Posterior cingulate gyrus (tissue), 11 donors: ENCODE measurements at places on chromosomes 12 and 14.

DNA sequence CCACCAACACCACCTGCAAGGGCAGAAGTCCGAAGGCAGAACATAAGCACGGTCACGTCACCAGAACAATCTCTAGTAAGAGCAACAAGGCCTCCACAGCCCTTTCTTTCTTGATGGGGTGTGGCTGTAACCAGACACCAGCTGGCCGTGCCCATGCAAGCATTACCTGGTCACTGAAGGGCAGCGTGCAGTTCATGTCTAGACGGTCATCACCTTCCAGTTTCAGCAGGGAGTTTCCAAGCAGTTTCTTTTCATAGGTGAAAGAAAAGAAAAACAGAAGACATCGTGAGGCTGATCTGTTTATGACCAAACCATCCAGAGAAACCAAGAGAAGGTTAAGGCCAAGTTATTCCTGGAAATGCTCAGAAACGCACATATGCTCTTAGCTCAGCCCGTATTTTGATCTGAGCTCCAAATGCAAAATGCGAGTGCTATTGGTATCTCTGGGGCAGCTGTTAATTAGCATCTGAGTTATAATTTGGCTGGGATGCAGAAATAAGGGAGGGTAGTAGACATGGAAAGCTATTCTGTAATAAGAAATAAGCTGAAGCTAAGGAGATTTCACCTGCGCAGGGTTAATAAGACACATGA is 42.5 kb downstream of the PRKAB1 start:
- DNase-seq, result no peak

DNA sequence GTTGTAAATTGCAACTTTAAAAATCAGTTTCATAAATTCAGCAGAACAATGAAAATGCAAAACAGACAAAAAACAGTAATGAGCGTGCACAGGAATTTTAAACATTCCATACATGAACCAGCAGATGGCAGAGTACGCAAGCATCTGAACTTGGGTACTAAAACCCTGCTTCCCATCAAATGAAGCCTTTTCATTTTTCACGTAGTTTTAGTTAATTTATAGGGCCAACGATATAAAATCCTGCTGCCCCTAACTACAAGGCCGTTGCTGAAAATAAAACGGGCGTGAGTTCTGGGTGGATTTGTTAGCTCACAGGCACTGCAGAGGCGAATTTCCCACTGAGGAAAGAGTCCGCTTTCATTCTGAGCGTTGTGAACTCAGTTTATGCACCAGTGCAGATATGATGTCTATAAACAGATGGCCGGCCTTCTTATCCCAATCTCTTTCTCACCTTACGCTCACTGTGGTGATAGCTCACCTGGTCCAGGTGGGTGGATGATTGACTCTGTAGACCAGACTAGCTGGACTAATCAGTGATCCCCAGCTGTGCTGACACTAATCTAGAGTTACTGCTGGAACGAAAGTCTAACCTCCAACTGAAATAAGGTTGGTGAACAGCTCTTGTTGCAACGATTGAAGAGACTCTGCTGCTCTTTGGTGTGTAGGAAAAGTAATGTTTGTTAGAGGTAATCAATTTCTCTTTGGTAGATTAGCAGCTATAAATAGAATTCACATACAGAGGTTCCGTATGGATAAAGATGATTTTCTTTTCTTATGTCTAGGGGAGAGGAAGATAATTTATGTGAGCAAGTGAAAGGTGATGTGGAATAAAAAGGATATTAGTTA is 89.2 kb downstream of the PDZRN4 start:
- DNase-seq, result peak; percentile 21

DNA sequence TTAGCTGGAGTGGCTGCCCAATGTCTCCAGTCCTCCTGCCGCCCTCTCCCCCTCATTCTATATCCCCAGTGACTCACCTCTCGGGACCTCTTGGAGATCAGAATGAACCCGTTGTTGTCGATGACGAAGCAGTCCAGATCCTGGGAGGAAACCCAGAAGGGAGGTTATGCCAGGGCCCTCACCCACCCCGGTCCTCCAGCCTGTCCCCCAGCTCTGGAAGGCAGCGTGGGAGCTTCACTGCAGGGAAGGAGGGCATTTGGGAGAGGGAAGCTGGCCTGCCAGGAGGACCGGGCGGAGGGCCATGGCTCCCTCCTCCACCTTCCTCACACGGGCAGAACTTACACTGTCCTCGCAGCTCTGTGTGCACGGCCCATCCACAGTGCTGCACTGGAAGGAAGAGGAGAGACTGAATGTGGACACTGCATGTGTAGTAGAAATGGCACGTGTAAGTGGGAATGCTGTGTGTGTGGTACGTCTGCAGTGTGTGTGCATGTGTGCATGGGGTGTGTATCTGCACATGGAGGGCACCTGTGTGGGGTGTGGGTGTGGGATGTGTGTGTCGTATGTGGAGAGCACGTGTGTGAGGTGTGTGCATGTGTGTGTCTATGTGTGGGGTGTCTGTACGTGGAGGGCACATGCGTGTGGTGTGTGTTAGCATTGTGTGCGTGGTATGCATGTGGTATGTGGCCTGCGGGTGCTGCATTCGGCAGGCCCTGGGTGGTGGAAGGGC is 10.0 kb upstream of the LRTM2 start:
- DNase-seq, result no peak

GRCh38 chr14:82075566-82075965 is 541.9 kb upstream of the SEL1L start:
- no peak for DNase-seq

- no peak for DNase-seq
These were observed 185.8 kb downstream of the STXBP6 start for GRCh38 chr14:24863968-24864684.

GRCh38 chr14:103597623-103598377 is 31.2 kb upstream of the KLC1 start:
- no peak for DNase-seq

DNA sequence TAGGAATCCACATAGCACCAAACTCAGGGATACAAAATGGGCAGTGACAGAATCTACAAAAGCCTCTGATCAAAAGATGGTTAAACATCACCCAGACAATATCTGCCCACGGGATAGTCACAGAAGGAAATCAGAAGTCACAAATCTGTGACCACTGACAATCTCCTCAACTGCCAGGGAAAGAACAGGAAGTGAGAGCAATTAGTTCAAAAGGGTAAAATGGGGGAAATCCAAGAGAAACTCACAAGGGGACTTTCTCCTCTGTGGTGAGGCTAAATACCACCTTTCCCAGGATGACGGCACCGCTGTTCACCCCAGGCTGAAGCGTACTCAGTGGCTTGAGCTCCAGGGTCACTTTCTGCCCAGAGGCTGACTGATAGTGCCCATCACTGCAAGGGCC is 10.7 kb downstream of the TTC5 start:
- no peak for DNase-seq

GRCh38 chr14:88599761-88600439 is 37.1 kb downstream of the ZC3H14 start:
- no peak for DNase-seq

DNA sequence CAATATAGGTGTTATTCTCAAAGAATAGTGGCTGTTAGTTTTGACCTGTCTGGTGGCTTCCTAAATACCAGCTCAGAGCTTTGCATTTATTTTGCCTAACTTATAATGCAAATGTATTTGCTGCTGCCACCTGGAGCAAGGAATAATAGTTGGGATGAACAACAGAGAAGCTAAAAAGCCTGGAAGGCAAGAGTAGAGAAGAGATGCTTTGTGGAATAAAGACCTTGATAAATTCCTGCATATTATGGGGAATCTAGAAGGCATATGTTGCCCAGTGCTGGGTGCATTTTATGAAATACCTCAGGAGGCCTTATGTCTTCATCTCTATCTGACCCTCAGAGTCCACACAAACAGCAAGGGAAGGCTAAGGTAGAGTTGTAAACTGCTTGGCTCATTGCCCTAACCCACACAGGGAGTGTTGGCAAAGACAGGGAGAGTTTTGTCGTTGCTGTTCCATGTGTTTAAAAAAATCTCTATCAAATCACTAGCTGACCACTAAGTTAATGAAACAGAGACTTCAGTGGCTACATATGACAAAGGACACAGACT is 53.7 kb upstream of the SCAF11 start:
- no peak for DNase-seq

- DNase-seq, result no peak
These were observed 45.9 kb upstream of the CTDSP2 start for GRCh38 chr12:57892232-57892972.

GRCh38 chr12:69099201-69099837 is 140.1 kb upstream of the CPSF6 start:
- no peak for DNase-seq

DNA sequence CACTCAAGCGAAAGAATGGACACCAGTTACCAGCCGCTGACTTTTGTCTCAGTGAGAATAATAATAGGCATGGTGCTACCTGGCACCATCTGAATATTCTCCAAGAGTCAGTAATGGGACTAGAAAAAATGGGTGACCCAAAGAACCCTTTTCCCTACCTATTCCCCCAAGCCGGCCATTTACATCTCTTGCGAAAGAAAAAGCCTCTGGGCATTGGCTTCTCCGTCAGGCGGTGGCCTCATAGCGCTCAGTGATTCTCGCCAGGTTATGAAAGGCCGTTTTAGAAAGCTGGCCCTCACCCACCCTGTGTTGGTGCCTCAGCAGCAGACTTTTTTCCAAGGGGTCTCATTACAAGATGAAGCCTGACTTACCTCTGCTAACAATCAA is 523 bp upstream of the SLC6A15 start:
- DNase-seq, result peak; percentile 22

DNA sequence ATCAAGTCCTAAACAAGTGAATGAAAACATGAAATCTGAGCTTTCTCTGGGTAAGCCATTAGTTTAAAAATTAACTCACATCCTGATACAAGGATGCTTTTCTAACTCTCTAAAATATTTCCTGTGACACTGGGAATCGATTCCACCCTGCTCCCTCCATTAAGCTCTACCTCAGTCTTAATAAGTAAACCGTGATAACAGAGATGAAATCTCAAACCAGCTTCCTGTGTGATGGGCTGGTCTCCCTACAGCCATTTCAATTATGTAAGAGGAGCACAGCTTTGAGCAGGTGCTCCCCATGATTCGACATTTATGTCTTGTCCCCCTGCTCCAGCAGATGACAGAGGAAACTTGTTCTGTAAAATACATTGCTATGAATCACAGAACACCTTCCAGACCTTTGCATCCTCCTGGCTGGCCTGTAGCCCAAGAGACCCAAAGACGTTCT is 59.0 kb downstream of the GAS2L3 start:
- no peak for DNase-seq

DNA sequence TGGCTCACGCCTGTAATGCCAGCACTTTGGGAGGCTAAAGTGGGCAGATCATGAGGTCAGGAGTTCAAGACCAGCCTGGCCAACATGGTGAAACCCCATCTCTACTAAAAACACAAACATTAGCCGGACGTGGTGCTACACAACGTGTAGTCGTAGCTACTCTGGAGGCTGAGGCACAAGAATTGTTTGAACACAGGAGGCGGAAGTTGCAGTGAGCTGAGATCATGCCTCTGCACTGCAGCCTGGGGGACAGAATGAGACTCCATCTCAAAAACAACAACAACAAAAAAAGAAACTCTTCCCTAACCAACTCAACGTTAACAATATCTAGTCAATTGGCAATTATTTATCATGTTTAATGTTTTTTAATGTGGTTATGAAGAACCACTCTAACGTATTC is 89.3 kb downstream of the EPS8 start:
- DNase-seq, result no peak

GRCh38 chr12:59657266-59657665 is 61.4 kb downstream of the SLC16A7 start:
- no peak for DNase-seq

- no peak for DNase-seq
These were observed 92.1 kb upstream of the CEP83 start for GRCh38 chr12:94551810-94552209.

DNA sequence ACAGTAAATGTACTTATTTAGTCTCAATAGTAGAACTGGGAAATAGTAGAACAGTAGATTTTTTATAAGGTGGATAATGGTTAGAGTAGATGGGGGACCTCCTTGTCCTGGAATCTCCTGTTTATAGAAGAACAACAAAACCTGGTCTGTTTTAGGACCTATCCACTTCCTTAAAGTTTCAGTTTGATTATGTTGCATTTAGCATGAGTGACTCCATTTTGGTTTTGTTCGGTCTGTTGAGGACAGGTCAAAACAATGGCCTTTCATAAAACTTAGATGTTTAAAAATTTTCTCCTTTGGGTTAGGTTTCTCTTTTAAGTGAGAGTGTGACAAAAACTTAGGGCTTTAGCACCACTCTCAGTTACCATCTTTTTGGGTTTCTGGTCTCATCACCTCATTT is 308.9 kb downstream of the BTG1 start:
- no peak for DNase-seq

- no peak for DNase-seq
These were observed 10.6 kb upstream of the SPSB2 start for GRCh38 chr12:6883683-6884082.

DNA sequence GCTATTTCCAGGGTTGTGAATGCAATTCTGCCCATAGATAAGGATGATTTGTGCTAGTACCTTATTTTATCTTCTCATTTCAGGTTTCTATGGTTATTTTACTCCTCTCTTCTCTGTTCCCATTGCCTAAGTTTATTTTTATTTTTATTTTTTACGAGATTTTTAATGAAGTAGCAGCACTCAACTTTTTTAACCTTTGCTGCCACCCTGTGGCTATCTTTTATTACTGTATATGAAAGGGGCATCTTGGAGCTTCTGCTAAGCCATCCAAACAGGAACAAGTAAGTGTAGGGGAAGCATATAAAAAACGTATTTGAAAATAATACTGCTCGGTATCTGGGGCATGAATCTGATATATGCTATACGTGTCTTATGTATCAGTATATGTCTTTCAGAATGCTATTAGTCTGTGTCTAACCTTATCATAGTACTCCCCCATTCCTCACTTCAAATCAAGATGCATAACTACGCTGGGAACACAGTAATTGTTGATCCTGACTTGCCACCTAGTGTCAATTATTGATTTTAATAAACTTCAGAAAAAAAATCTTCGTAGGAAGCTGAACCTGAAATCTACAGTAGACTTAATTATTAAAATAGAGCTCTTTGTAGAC is 60.3 kb downstream of the KLRG1 start:
- DNase-seq, result no peak

DNA sequence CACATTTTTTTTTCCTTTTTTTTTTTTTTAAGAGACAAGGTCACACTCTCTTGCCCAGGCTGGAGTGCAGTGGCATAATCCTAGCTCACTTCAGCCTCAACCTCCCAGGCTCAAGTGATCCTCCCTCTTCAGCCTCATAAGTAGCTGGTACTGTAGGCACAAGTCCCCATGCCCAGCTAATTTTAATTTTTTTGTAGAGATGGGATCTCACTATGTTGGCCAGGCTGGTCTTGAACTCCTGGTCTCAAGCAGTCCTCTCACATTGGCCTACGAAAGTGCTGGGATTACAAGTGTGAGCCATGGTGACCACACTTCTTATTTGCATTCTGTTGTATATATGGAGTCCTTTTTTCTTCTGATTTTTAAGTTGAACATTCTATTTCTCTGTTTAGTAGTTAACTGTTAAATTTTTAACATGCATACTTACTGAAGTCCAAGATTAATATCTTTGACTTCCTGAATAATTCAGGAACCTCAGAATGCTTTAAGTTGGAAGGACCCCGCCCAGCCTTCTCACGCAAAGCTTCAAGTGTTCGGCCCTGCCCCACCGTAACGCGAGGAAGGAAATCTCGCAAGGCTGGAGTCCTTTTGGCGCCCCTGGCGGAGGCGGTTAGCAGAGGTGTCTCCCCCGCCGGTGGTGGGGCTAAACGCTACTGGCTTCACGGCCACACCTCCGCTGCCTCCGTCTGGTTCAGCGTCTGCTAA is 21.6 kb downstream of the SPATS2 start:
- no peak for DNase-seq
